ENCODE measurements at places on chromosomes 12 and 14. TPM values are rescaled to one million over a fixed set of nuclear protein-coding genes. Genes with fewer than 3 reads are reported as not detected.

ERBB3 gene
- 91.1 TPM for total RNA-seq

ERP27 gene
- 4.3 TPM for total RNA-seq

KRT72 gene
- not detected for total RNA-seq

TMEM132C gene
- total RNA-seq, result 1.1 TPM

TMTC1 gene
- total RNA-seq, result 25.1 TPM

KLHL33 gene
- 0.24 TPM for total RNA-seq

PRB2 gene
- total RNA-seq, result not detected

VASH1 gene
- 53.5 TPM for total RNA-seq

OR6C2 gene
- total RNA-seq, result not detected

RPL10L gene
- total RNA-seq, result not detected

CLEC4A gene
- total RNA-seq, result 8.4 TPM

RHEBL1 gene
- total RNA-seq, result not detected

PRIM1 gene
- 9.0 TPM for total RNA-seq

NPAS3 gene
- 0.77 TPM for total RNA-seq

DNA sequence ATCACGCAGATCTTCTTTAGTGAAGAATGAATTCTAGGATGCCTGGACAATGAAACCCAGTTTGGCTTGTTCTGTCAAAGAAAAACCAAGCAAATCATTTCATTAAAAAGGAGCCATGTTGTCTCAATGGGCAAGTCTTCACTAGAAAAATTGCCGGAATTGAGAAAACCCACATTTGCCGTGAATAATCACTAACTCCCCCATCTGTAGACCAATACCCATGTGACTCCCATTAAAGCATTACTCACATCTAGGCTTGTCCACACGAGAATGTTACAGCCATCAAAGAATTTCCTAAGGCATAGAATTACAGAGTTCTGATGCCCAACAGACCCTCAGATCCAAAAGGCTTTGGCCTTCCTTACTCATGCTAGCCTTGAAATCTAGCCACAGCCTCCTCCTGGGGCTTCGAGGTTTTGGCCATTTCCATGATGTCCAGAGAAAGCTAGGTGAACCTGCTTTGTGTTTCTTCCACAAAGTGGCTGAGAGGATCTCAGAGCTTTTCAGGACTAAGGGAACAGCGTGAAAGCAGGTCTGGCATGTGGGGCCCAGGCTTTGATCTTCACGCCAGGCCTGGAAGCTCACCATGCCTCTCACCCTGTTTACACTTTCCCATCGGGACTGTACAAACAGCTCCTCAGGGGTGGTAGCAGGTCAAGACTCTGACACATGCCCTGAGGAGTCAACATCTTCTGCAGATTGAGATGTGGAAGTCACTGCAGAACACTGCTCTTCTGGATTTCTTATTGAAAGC lies 12.1 kb downstream of the SLC7A8 start:
- no peak for DNase-seq

- DNase-seq, result no peak
Observed at GRCh38 chr12:68868043-68868790, 60.2 kb downstream of the MDM2 start.

GRCh38 chr12:31745242-31745641 lies 16.4 kb upstream of the AMN1 start:
- DNase-seq, result no peak

- no peak for DNase-seq
Observed at GRCh38 chr12:116133149-116133548, 144.3 kb downstream of the MED13L start.

DNA sequence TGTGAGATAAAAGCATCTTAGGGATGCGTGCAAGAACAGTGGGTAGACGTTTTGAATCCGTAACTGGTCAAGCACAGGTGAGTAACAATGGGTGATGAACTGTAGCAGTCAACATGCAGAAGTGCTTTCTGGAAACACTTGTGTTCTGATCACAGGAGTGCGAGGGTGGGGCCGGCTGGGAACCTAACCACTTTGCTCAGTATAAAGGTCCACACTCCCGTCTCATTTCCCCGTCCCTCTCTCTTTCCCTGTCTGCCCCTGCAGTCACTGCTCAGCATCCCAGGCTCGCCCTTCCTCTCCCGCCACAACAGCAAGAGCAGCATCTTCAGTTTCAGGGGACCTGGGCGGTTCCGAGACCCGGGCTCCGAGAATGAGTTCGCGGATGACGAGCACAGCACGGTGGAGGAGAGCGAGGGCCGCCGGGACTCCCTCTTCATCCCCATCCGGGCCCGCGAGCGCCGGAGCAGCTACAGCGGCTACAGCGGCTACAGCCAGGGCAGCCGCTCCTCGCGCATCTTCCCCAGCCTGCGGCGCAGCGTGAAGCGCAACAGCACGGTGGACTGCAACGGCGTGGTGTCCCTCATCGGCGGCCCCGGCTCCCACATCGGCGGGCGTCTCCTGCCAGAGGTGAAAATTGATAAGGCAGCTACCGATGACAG lies 127.1 kb downstream of the FIGNL2 start:
- peak; percentile 89 for DNase-seq

DNA sequence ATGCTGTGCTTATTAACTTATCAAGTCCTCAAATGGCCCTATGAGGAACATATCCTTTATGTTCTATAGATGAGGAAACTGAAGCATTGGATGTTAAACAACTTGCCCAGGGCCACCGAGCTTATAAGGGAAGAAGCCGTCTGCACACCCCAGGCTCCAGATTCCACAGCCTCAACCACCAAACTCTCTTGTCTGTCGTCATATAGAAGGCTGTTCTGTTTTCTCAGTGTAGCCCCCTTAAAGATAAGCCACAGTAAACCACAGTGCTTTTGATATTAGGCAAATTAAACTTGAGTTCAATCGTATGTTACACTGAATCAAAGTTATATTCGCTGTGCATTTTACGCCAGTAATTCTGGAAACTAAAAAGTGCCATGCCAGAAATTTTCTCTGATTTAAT lies 116.7 kb downstream of the PRKCH start:
- no peak for DNase-seq

DNA sequence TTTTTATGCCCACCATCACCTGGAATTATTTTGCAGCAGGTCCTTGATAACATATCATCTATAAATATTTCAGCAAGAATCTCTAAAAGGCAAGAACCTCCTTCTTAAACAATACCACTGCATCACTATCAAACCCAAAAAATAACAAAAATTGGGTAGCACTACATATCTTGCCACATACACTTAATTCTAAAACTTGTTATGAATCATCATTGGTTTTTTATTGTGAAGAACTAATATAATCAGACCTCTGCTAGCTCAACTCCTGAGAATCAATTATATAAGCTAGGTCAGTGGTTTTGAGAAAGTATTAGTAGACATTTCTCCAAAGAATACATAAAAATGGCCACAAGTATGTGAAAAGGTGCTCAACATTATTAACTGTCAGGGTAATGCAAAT lies 23.8 kb downstream of the SLC38A1 start:
- no peak for DNase-seq

DNA sequence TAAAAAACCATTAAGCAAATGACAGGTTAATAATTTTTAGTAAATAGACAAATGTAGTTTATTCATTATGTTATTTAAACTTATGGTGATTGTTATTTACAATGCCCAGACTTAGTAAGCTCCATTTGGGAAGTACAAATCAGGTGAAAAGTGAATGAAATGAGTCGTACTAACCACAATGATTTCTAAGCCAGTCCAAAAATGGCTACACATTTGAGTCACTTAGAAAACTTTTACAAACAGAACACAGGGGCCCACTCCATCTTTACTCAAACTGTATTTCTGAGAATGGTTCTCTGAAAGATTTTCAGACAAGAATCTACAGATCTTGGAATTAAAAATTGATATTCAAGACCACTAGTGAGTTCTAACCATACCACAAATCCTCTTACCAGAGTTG lies 653.3 kb upstream of the MIS18BP1 start:
- no peak for DNase-seq

- DNase-seq, result no peak
Observed at GRCh38 chr12:51840966-51841365, 7.6 kb downstream of the FIGNL2 start.

DNA sequence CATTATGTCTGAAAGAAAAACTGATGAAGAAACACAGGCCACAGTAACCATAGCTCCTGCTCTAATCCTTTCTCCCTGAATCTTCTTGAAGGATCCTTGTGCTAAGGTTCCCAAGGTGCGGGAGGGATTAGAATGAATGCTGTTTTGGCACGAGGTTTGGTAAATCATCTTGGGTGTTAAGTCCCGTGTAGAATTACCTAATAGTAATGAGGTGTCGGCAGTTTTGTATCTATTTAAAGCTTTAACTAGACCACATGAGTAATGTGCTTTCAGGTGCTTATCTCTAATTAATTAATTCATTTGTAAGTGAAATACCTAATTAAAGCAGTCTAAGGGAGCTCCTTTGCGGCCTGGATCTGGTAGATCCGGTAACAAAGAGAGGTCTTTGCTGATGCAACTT lies 53.9 kb downstream of the GNG2 start:
- DNase-seq, result no peak

- DNase-seq, result no peak
Observed at GRCh38 chr12:3977621-3978020, 104.4 kb upstream of the PARP11 start.

- no peak for DNase-seq
Observed at GRCh38 chr12:31966558-31967205, 7.5 kb downstream of the RESF1 start.

DNA sequence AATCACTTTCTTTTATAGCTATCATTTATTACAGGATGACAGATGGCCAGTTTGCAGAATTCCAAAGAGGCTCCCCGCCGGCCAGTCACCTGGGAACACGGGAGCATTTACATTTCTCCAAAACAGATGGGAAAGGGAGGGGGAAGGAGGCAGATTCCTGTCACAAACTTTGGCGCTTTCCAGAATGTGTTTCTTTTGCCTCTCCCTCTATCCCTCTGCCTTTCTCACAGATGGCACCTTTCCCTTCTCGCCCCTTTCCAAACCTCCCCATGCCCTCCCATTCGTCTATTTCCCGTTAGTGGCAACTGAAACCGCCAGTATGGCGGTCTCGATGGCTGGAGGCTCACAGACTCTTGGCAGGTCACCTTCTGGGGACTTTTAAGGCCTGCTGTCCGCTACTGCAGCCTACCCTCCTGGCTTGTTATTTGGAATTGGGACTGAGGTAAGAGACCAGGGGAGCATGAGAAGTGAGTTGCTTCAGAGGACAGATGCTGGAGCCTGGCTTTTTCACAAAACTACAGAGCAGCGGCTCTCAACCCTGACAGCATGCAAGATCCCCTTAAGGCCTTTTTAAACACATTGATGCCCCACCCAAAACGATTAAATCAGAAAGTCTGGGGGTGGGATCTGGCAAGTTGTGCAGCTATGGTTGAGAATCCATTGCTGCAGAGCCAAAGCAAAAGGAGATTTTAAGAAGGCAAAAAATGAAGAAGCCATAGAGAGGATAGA lies 161.5 kb upstream of the VASH1 start:
- DNase-seq, result no peak

GRCh38 chr12:71661977-71662530 lies 1.6 kb downstream of the ZFC3H1 start:
- no peak for DNase-seq

GRCh38 chr14:56073799-56074198 lies 44.4 kb upstream of the PELI2 start:
- DNase-seq, result no peak

- DNase-seq, result no peak
Observed at GRCh38 chr14:96056509-96057422, 17.6 kb downstream of the C14orf132 start.
